Uterine smooth muscle cell (primary cell): ENCODE measurements at places on chromosomes 16 and 17. TPM values are rescaled to one million over a fixed set of nuclear protein-coding genes. Genes with fewer than 3 reads are reported as not detected.

Gene NEUROD2
- not detected in 2 replicates for total RNA-seq

Gene SLC16A6
- 3.1 and 10.6 TPM in 2 replicates for total RNA-seq

Gene CCL14
- not detected in 2 replicates for total RNA-seq

Gene GP1BA
- total RNA-seq: not detected in 2 replicates

Gene TMEM94
- 36.4 and 38.3 TPM in 2 replicates for total RNA-seq

Gene VASN
- total RNA-seq: 94.3 and 150 TPM in 2 replicates

Gene SALL1
- 3.9 and 6.0 TPM in 2 replicates for total RNA-seq

Gene MT3
- 0.44 TPM in 1 of 2 replicates, not detected in the other for total RNA-seq

Gene TMC8
- total RNA-seq: not detected in 2 replicates

Gene NAGS
- 2.9 and 6.4 TPM in 2 replicates for total RNA-seq
